ENCODE measurements at places on chromosomes 1 and 21.

DNA sequence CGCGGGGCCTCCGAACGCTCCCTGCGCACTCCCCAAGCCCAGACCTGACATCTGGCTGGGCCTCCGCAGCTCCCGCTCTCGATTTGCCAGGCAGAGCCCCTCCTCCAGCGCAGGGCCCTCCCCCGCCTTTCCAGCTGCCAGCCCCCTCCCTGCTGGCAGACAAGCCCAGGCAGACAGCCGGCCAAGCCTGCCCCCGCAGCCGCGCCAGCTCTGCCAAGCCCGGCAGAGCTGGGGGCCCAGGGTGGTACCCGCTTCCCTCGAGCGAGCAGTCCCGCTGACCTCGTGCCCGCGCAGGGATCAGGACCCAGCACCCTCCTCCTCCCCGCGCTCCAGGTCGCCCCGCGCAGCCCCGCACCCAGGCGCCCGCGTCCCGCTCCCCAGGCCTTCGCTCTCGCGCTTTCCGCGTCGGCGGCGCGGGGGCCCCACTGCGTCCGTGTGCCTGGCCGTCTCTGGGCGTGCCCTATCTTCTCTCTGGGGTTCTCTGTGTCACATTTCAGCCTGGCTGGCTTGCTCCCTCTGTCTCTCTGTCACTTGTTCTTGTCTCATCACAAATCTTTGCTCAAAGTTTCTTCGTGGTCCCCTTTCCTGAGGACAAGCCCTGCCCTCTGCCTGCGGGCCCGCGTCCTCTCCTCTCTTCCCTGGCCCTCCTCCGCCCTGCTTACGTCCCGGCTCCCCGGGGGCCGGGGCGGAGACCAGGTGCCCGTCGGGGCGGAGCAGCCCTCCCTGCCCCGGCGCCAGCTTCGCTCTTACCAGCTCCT is 580 bp downstream of the INKA2 start:
- peak; percentile 75 for DNase-seq

- DNase-seq: peak; percentile 65
Observed at GRCh38 chr1:243582326-243582725, 267.7 kb downstream of the AKT3 start.

DNA sequence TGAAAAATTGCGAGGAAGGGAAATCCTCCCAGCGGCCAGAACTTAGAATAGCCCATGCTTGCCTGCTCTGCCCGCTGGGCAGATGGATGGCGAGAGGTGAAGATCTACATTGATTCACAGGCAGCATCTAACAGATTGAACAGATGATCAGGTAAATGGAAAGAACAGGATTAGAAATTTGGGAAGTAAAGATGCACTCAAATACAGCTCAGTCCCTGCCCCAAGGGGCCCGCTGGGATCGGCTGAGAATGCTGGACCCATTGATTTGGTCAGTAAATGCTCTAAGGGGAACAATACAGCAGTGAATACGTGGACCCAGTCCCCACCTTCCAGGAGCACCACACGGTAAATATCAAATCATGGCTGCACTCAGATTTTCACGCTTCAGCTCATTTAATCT is 248.2 kb downstream of the MATN1 start:
- no peak for DNase-seq

- DNase-seq: no peak
Observed at GRCh38 chr1:228034954-228035837, 28.4 kb downstream of the WNT3A start.

DNA sequence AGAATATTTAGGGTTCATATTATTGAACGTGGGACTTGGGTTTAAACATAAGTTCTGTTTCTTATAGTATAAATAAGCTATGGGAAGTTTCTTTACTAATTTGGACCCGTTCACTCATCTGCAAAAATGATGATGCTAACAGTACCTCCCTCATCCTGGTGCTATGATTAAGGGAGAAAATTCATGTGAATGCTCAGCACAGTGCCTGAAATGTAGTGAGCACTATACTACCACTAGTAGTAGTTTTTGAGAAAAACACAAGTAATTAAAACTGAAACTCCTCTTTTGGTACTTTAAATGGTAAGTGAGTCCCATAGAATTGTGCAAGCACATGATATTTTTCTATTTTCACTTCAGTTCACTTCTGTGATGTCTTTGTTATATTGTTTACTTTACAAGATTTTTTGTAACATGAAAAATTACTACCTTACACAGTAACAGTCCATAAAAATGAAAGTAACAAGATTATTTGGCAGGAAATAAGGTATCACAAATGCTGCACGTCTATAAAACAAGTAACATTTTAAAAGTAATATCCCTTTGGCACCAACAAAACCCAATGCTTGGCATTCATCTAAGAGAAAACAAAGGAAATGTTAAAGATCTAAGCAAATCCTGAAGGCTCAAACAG is 11.3 kb upstream of the PTPRC start:
- no peak for DNase-seq

DNA sequence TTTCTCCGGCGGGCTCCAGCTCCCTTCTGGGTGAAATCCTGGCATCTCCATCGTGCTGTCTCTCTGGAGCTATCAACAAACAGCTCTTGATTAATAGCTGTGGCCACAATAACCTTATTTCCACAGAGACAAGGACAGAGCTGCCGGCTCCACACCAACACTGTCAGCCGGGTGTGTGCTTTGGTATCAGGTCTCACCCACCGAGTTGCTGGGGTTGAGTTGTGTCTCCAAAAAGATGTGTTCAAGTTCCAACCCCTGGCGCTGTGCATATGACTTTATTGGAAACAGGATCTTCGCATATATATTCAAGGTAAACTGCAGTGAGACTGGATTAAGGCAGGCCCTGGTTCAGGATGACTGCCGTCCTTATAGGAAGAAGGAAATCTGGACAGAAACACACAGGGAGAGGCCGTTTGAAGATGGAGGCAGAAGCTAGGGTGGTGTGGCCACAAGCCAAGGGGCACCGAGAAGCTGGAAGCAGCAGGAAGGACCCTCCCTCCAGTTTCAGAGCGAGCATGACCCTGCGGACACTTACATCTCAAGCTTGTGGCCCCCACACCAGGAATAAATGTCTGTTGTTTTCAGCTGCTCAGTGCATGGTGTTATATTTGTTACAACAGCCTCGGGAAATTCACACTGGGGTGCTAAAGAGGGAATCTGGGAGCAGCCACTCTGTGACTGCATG is 88.4 kb upstream of the TMPRSS2 start:
- no peak for DNase-seq

DNA sequence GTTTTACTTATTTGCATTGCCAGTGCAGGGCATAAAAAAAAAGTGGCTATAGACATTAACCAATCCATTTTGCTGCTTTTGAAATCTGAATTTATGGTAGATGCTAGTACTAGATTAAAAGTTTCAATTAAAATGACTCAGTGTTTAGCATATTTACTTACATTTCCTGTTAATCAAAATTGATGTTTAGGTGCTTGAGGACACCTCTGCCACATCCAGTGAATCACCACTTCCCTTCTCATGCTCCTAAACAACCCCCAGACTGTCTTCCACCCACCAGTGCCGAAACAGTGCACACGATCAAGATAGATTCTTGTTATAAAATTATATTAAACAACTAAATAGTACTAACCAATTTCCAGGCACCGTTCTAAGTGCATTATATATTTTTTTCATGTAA is 32.7 kb downstream of the HSD17B7 start:
- DNase-seq: no peak

- no peak for DNase-seq
Observed at GRCh38 chr1:222387007-222387814, 160.7 kb downstream of the HHIPL2 start.

- no peak for DNase-seq
Observed at GRCh38 chr1:146036241-146036964, 14.9 kb upstream of the HJV start.

GRCh38 chr1:202144402-202145067 is at the start of gene ARL8A:
Gene ARL8A, minus strand, starts transcription at chr1:202144737. Its CDS starts 165 bp downstream, at chr1:202144572.
- DNase-seq: no peak

DNA sequence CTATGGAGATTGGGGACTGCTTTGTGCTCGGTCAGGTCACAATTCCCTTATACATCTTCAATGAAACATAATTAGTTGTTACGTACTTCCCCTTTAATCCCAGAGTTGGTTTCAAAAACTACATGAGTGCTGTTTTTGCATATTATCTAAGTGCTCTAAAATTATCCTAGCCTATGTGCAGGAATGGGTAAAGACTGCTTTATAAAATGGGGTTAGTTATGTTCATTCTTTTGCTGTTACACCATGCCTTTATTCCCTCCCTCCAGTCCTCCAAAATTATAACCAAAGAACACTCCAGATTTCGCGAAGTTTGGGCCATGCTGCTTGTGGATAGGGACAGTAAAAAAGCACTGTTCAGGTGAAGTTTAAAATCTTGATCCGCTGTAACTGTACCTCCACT is 173.9 kb upstream of the SNX7 start:
- DNase-seq: no peak

- DNase-seq: no peak
Observed at GRCh38 chr1:30034105-30034626, 689.2 kb downstream of the MATN1 start.

DNA sequence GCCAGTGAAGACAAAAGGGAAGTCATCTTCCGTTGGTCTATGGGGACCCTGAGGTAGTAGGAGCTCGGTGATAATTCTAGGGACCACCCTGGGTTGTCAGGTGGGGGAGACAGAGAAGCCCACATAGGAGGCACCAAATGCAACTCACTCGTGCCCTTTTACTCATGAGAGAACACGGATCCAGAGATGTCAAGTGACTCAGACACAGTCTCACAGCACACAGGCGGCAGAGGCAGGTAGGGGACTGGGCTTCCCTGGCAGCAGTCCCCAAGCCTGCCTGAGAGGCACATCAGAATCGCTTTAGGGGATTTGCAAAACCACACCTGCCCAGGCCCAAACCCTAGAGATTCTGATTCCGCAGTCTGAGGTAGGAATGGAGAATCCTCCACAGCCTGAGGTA is 31.3 kb upstream of the RUNX3 start:
- no peak for DNase-seq

- DNase-seq: no peak
Observed at GRCh38 chr1:220249522-220249921, 22.7 kb downstream of the RAB3GAP2 start.

DNA sequence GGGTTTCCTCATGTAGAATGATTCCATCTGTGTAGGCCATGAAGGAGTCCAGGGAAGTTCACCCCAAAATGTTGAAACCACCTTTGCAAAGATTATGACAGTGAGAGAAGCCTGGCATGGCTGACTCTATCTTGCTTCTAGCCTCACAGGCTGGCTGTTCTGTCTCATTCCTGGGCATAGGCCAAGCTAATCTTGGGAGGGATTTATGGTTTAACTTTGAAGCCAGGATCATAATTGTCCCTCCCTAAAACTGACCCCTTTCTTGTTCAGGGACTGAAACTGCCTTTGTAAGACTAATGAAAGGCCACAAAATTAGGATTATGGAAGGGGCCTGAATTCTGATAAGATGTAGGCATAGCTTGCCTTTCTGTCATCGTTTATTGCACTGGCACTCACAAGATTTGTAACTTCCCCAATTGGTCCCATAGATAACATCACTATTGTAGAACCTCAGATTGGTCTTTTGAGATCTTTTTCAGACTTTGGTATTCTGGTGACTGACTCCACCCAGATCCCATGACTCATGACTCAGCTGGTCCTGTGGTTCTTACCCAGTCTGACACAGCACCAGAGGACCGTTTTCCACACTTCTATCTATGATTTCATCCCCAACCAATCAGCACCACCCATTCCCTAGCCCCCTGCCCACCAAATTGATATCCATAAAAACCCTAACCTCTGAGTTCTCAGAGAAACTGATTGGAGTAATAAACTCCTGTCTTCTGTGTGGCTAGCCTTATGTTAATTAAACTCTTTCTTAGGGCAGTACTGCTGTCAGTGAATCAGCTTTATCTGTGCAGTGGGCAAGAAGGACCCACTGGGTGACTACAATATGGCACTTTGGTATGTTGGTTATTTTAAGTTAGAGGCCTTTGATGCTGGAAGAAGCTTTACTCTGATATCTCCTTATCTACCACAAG is 13.6 kb upstream of the LAMTOR5 start:
- DNase-seq: peak; percentile 62

DNA sequence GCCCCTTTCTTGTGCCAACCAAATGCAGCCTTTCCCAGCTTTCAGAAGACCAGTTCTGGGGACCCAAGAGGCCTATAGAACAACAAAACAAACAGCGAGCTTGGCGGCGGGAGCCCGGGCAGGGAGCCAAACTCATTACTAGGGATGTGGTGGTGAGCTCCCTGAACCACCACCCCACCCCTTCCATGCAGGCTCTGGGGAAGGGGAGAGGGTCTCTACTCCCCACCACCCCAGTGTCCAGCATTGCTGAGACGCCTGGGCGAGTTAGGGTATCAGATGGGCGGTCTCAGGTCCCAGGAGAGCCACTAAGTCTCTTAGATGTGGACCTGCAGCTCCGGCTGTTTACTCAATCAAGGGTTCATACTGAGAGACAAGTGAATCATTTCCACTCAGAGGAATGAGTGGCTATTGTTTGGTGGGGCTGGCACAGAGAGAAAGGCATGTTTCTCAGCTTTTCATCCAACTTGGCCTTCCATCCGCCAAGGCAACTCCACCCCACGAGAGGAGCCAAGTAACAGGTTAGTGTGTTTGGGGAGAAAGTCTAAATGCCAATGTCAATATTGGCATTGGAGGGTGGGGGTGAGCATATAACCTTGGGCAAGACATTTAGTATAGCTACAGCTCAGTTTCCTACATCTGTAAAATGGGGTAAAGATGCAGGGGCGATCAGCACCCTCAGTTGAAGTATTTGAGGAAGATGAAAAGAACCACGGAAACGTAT is 40.9 kb downstream of the PLXNA2 start:
- DNase-seq: peak; percentile 86

DNA sequence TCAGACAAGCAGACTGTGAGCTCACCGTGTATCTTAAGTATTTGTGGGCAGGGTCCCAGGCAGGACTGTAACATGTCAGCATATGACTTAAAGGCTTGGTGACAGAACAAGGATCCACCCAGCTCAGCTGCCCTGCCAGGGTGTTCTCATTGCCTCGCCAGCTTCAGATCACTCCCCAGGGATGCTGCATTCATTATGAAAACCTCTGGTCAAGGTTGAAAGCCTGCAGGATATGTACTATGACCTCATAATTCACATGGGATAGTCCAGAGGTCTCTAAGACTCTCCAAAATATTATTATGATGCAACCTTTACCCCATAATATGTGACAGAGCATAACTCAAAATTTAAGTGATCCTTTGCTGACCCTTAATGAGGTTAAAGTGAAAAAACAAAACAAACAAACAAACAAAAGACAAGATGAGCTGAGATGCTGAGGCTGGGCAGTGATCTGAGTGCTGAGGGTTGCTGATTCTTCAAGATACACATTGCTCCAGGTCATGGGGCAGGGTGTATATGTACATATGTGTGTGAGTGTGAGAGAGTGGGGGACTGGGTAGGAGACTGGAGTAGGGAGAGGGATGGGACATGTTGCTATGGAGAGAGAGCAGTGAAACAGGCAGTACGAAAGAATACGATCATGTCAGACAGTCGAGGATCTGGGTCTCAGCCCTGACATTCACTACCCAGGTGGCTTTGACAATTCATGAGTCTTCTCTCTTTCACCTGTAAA is 98.8 kb upstream of the DUSP10 start:
- DNase-seq: peak; percentile 84

GRCh38 chr1:109927356-109927755 is 16.7 kb downstream of the CSF1 start:
- DNase-seq: no peak

- no peak for DNase-seq
Observed at GRCh38 chr1:201104141-201104540, 8.1 kb downstream of the CACNA1S start.

GRCh38 chr21:18245464-18245967 is 883 bp downstream of the CHODL start:
- DNase-seq: peak; percentile 1
